ENCODE measurements at places on chromosomes 7 and 10.

DNA sequence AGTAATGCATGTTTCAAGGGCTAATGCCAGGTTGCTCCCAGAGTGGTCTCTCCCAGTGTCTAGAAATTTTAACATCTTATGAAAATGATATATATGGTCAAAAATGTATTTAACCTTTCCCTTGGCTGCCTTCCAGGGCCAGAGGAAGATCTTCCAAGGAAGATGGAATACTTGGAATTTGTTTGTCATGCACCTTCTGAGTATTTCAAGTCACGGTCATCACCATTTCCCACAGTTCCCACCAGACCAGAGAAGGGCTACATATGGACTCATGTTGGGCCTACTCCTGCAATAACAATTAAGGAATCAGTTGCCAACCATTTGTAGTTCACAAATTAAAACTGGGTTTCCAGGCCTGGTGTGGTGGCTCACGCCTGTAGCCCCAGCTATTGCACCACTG, 9.0 kb downstream of the GATAD1 start:
- DNase-seq, result peak; percentile 18

- no peak for DNase-seq
Observed at GRCh38 chr7:132207211-132207610, 369.1 kb downstream of the PLXNA4 start.

DNA sequence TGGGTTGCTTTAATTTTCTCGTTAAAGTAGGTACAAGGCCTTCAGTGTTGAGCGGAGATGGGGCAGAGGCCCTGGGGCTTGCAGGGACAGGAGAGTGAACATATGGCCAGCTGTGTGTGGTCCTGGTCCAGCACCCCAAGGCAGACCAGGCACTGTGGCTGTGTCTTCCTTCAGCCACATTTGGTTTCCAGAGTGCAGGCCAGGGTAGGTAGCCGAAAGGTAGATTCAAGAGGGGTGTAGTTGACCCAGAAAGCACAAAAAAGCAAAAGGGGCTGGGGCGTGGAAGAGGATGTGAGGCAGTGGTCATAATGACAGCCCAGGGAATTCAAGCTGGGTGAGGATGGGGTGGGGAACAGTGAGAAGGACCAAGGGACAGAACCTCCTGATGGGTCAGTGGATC, 21.3 kb upstream of the CHST15 start:
- no peak for DNase-seq

DNA sequence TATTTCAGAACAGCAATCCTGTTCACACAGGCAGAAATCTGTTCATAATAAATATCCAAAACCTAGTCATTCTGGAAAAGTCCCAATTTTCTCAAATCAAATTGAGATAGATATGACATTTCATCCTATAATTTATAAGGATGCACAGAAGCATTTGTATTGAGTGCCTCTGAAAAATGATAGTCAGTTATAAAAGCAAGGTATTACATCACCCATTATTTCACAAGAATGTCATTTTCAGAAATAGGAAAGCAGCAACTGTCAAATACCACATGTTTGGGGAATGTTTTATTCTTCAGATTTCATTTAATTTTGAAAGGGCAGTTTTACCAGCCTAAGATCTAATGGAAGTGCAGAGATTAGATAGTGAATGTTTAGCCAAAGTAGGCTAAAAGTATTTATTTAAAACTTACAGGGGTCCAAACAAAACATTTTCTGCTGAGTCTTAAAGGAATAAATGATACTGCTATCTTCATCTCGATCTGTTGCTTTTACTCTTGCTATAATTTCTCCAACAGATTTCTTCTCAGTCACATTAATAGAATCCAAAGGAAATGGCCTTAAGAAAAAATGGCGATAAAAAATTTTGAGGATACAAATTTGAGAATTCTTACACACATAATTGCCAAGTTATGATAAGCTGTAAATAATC, 185.8 kb downstream of the HGF start:
- DNase-seq, result peak; percentile 25

GRCh38 chr10:88395677-88396076, 187.4 kb downstream of the RNLS start:
- peak; percentile 10 for DNase-seq

- DNase-seq, result peak; percentile 17
Observed at GRCh38 chr7:106693677-106694353, 32.9 kb upstream of the CCDC71L start.

- no peak for DNase-seq
Observed at GRCh38 chr10:17578603-17579002, 38.6 kb downstream of the HACD1 start.

- DNase-seq, result no peak
Observed at GRCh38 chr10:81848931-81849330, 26.1 kb upstream of the NRG3 start.

- DNase-seq, result no peak
Observed at GRCh38 chr10:116722736-116723427, 19.5 kb downstream of the HSPA12A start.

GRCh38 chr7:47693216-47693615, 111.3 kb upstream of the TNS3 start:
- DNase-seq, result peak; percentile 22

GRCh38 chr7:2100278-2101208, 132.2 kb downstream of the MAD1L1 start:
- no peak for DNase-seq

DNA sequence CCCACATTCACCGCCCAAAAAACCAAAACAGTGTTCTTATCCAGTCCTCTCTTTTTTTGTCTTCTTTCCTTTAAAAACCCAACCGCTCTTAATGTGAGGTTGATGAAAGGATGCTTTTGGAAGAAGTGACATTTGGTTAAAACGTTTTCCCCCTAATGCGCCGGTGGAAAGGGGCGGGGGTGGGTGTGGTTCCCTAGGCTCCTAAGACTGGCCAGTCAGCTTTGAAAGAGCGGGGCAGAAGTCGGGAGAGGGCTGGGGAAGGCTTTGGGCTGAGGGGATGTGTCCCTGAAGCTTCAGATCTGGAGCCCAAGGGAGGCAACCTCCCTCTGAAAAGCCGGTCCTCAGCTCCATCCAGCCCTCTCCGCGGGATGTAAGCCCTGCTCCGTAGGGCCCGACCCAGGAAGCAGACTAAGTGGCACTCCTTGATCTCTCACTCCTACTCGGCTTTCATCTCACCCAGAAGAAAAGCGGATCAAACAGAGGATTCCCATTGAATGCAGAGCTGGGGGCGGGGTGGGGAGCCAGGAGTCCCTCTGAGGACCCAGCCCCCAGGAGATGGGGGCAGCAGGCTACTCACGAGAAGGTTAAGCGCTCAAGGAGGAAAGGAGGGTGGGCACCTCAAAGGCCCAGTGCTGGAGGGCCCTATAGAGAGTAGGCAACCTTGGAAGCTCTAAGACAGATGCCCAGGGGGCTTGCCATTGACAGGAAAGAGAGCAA, 2.4 kb upstream of the EVX1 start:
- no peak for DNase-seq

GRCh38 chr10:31619531-31620061, 300.6 kb downstream of the ZEB1 start:
- no peak for DNase-seq

- DNase-seq, result no peak
Observed at GRCh38 chr7:19491371-19491770, 217.5 kb downstream of the POLR1F start.

All from HCEC 1CT (cell line).